A549 treated with AZD2906 at 1 μM for 4 hours (cell line): ENCODE measurements at places on chromosomes 4 and X. TPM values are rescaled to one million over a fixed set of nuclear protein-coding genes. Genes with fewer than 3 reads are reported as not detected.

The SCML2 gene
- 6.7 to 9.8 TPM (median 8.0 TPM) in 5 replicates for total RNA-seq

The CXorf49 gene
- not detected in 5 replicates for total RNA-seq

The ATP1B4 gene
- total RNA-seq, result not detected in 5 replicates

The HELT gene
- total RNA-seq, result not detected in 5 replicates

The MAGEB10 gene
- total RNA-seq, result not detected in 5 replicates

The SPANXN3 gene
- not detected in 5 replicates for total RNA-seq

The BMX gene
- not detected in 5 replicates for total RNA-seq

The GPR78 gene
- total RNA-seq, result 0.03 to 0.06 TPM in 2 of 5 replicates, not detected in the others

The MAGEA11 gene
- not detected in 5 replicates for total RNA-seq

The TMPRSS11F gene
- total RNA-seq, result not detected in 5 replicates

The GALNTL6 gene
- 0.02 to 0.15 TPM (median 0.09 TPM) in 5 replicates for total RNA-seq

The GAGE1 gene
- not detected in 5 replicates for total RNA-seq

The DAPP1 gene
- total RNA-seq, result not detected in 5 replicates
